Vagina (tissue), 2 donors: ENCODE measurements at places on chromosomes 4 and X.

- DNase-seq, result no peak
These were observed 75.2 kb upstream of the PRKX start for GRCh38 chrX:3788494-3789233.

- DNase-seq, result no peak
These were observed 96.4 kb downstream of the PGRMC2 start for GRCh38 chr4:128191115-128191781.

DNA sequence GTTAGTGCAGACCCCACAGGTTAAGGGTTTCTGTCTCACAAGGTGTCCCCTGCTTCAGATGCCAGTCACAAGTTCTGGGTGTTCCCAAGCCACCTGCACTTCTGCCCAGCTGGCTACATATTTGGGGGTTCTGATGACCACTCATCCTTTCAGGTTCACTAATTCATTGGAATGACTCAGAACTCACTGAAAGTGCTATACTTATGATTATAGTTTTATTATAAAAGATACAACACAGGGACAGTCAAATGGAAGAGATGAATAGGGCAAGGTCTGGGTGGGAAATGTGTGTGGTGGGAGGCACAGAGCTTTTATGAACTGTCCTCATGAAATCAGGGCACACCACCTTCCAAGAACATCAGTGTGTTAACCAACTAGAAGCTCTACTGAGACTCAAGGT, 97.7 kb upstream of the CASK start:
- no peak for DNase-seq

DNA sequence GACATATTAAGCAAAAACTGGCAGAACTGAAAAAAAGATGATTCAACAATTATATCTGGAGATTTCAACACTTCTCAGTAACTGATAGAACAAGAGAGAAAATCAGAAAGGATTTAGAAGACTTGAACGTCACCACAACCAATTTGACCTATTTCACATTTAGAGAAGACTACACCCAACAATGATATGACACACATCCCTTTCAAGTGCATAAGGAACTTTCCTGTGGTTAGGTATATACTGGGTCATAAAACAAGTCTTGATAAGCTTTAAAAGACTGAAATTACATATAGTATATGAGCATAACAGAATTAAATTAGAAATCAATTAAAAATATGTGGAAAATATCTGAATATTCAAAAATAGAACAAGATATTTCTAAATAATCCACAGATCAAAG, 201.2 kb upstream of the HAND2 start:
- DNase-seq, result no peak

GRCh38 chrX:106707771-106708454, 18.6 kb upstream of the RNF128 start:
- no peak for DNase-seq
